ENCODE measurements at places on chromosomes 4 and X.

GRCh38 chr4:150045410-150045809, 32.8 kb upstream of the DCLK2 start:
- DNase-seq: no peak

GRCh38 chr4:134426821-134427220, 225.2 kb upstream of the PABPC4L start:
- DNase-seq: no peak

- no peak for DNase-seq
Measured at GRCh38 chr4:71258323-71258722, 80.5 kb upstream of the SLC4A4 start.

DNA sequence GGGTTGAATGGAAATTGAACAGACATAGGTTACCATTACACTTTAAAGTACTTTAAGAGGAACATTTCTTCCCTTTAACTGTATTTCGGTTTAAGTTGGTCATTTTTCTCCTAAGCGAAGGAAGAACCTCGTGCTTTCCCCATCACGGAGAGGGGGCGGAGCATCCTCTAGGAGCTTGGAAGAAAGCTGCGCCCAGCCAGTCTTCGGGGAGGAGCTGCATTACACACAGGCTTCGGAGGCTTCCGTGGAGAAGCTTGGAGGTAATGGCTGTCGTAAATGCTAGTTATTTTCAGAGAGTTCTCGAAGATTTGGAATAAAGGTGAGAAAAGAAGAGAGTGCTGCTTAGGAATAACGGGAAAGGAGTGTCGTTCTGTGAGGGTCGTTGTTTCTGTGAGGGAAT, at the start of gene PWWP3B:
Gene PWWP3B, plus strand, starts transcription at position 199 of the 400 bp plus-strand sequence. CDS start 37,128 bp downstream, outside the sequence.
- no peak for DNase-seq

DNA sequence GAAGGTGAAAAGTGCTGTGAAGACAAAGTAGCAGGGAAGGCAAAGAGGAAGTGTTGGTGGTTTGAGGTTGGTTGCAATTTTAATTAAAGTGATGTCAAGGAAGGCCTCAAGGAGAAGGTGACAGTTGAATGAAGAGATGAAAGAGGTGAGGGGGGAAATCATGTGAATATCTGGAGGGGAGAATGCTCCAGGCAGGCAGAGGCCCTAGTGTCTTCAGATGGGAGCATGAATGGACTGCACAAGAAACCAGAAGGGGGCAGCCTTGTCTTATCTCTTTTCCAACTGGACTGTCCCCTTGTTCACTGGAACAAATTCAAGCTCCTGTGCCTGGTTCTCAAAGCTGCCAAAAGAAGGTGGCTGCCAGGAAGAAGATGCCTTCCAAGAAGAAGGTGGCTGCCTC, 68.4 kb downstream of the MAOB start:
- DNase-seq: peak; percentile 7

DNA sequence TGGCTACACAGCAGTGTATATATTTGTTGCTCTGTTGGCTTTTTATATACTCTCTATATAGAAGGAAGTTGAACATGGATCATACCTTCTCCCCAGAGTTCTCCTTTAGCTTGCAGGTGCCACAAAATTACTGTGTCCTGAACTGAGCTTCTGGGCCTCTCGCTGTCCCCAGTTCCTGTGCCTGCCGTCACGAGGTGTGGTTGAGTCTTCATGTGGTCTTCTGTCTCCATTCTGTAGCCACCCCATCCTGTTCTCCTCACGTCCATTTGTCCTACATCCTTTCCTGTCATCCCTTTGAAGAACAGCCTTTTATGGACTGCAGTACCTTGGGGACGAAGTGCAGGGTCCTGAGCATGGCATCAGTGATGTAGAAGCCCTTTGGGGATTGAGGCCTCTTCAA, 14.5 kb downstream of the TMEM131L start:
- DNase-seq: no peak

DNA sequence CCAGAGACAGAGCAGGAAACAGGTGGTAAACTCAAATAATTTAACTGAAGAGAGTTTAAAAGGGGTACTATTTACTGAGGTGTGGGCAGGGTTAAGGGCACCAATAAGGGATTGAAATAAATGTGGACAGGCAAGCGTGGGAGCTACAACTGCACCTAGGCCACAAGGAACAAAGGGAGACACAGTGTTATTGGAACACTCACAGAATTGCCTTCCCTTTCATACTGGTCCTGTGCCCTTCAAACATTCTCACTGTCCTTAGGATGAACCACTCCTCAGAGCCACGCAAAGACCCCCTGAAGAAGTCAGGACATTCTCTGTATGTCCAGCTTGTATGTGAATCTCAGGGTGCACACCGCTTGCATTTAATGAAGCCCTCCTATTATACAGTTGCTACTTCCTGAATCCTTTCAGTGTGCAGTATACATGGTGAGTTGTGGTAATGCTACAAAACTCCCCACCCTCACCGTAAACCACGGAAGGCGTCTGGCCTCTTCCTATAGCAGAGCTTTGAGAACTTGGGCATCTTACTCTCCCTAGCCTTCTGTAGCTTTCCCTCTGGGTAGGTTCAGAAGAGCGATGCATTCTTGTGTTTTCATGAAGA, 9.6 kb upstream of the MRPL1 start:
- peak; percentile 52 for DNase-seq

All from inflammatory macrophage treated with lipopolysaccharide for 4 hours (primary cell).